ENCODE measurements at places on chromosomes 4 and X.

DNA sequence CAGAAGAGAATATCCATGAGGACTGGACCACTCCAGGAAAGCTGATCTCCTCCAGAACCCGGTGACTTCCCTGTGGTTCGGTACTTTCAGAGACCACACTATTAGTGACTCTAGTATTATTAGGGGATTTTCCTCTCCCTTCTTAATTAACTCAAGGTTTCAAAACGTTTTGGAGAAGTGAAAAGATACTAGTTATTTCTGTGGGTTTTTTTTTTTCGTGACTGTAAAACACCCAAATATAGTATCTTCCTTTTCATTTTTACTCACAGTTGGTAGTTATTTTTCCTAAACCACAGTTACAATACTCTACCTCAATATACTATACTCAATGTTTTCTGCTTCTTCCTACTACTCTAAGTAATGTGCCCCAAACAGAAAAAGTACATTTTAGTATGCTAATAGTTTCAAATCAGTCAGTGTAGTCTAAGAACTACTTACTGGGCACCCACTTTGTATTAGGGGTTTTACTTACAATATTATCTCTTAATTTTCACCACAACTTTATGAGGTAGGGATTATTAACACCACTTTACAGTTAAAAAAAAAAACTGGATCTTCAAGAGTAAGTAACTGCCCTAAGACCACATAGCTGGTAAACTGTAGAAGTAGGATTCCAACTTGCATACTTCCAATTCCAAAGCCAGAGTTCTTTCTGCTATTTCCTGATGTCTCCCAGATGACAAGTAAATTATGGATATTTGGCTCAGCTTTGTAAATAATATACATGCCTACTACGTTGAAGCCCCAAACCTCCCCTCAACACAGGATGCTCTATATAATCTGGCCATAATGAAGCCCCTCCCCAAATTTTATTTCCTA is 45.0 kb downstream of the SLC9A7 start:
- DNase-seq: no peak

DNA sequence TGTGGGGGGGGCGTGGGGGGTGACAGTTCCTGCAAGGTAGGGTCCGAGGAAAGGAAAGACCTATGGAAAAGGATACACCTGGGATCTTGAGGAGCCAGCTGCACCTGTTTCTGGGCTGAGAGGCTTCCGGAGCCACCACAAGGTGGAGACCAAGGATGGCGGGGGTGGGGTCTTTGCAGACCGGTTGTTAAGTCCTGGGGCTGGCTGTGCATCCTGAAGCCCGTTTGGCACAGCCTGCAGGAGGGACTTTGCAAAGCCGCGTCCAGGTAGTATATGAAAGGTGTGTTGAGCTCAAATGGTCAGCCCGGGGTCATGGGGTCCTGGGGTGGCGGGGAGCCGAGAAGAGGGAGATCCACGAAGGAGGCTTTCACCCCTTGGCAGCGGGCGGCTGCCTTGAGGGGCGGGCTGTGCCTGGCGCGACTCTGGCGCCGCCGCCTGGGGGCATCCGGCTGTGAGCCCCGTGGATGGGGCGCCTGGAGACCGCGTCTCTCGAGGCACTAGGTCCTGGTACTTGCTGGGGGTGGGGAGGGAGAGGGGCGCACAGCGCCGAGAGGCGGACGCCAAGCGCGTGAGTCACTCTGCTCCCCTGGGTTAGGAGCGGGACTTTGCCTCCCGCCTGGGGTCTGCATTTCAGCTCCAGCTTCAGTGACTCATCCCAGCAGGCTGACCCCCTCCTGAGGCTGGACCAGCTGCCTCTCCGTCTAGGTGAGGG is 58.2 kb upstream of the DYNLT3 start:
- no peak for DNase-seq

DNA sequence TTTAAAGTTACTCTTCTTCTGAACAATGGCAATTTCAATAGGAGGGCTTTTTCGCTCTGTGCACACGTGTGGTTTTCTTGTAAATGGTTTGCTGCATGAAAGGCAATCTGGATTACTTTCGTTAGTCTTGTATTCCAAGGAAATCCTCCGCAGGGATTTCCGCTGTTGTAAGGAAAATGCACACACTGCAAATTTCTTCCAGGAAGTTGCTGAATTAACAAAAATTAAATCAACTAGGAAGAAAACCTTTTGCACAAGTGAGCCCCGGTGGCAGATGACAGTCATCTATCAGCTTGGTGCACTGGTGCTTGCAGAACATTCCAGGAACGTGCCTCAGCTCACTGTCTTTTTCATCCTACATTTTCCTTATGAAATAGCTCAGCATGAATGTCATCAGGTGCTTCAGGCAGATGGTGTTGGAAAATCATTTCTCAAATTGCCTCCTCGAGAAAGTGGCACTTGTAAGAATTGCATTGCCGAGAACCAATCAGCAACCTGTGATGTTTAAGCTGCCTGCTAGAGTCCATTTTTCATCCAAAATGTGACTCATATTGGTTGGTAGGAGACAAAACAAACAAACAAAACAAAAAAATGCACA is 272.4 kb upstream of the VCX start:
- no peak for DNase-seq

- DNase-seq: peak; percentile 30
Observed at GRCh38 chr4:94390804-94391410, 48.3 kb upstream of the HPGDS start.

DNA sequence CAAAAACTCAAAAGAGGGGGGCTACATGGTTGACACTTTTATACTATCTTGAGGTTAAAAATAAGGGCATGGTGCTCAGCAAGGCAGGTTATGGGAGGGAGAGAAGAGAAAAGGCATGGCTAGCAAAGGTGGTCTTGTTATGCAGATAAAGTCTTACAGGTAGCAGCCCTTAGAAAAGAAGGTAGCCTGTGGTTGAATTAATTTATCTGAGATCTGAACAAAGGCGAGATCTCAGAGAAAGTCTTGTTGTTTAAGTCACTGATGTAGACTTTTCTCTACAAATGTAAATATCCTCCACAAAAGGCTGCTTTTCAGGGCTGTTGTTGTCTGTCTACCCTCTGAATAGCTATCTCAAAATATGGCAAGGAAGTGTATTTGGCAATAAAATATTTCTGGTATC is 1250.4 kb downstream of the PCDH18 start:
- DNase-seq: no peak

- no peak for DNase-seq
Observed at GRCh38 chr4:71711044-71711984, 72.6 kb downstream of the GC start.

DNA sequence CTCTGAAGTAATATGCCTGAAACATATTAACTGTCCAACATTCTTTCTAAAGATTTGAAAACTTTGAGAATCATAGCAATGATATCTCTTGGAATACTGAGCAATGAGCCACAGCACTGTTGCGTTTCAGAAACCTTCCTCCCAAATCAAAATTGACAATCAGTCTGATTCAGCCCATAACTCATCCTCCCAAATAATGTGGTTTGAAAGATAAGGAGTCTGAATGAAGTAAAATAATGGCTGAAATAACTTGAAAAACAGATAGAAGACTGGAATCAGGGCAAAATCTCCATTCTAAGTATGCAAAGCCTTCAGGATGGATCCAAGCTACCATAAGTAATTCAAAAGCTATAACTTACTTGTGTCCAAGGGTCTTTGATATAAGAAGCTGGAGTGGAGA is 98.6 kb upstream of the PLS3 start:
- DNase-seq: no peak

DNA sequence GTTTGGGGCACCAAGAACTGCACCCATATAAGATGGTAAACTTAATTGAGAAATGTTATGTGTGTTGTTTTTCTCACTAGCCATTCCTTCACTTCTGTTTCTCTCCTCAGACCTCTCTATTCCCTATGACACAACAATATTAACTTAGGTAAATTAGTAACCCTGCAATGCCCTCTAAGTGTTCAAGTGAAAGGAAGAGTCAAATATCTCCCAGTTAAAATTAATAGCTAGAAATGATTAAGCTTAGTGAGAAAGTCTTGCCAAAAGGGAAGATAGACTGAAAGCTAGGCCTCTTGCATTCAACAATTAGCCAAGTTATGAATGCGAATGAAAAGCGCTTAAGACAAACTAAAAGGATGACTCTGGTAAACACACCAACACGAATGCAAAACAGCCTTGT is 132.9 kb upstream of the KLF8 start:
- DNase-seq: no peak

DNA sequence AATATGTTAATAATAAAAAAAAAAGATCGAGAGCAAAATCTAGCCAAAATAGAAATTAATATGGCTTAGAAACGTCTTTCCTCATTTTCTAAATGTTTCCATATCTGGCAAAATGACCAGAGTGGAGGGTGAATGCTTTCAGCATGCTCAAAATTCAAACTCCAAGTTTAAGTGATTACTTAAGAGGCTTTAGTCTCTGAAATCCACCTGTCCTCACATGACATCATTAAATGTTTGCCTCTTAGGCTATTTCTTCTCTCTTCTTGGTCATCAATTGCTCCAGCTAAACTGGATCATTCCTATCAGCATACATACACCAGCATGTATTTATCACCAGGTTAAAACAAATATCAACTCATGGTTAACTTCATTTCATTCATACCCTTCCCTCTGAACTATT is 54.5 kb upstream of the ATXN3L start:
- no peak for DNase-seq

- DNase-seq: no peak
Observed at GRCh38 chr4:139639654-139640053, 26.0 kb upstream of the MGST2 start.

DNA sequence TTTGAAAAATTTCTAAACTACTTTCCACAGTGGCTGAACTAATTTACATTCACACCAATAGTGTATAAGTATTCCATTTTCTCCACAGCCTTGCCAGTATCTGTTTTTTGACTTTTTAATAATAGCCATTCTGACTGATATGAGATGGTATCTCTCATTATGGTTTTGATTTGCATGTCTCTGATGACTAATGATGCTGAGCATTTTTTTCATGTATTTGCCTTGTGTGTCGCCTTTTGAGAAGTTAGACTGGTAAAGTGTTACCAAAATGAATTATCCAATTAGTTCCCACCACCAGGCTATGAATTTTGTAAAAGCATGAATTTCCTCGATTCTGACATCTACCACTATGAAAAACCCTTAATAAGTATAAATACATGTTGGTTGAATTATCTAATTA is 242.2 kb upstream of the GK2 start:
- no peak for DNase-seq

DNA sequence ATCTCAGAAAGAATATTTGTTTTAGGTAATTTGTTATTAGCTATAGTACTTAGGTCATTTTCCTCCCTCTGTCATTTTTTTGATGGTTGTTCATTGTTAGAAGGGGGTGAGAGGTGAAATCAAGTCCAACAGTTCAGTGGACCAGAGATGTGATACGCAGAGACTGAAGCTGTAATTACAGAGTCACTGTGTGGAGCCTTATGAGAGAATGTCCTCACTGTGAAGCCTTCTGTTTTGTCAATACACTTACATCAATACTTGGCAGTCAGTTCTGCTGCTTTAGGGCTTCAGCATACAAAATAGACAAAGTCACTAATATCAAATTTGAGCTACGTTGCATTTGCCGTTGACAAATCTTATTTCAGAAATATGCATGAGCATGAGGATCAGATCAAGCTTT is 692.5 kb downstream of the C4orf33 start:
- DNase-seq: no peak

- DNase-seq: no peak
Observed at GRCh38 chrX:136825771-136826170, 45.0 kb upstream of the ARHGEF6 start.

DNA sequence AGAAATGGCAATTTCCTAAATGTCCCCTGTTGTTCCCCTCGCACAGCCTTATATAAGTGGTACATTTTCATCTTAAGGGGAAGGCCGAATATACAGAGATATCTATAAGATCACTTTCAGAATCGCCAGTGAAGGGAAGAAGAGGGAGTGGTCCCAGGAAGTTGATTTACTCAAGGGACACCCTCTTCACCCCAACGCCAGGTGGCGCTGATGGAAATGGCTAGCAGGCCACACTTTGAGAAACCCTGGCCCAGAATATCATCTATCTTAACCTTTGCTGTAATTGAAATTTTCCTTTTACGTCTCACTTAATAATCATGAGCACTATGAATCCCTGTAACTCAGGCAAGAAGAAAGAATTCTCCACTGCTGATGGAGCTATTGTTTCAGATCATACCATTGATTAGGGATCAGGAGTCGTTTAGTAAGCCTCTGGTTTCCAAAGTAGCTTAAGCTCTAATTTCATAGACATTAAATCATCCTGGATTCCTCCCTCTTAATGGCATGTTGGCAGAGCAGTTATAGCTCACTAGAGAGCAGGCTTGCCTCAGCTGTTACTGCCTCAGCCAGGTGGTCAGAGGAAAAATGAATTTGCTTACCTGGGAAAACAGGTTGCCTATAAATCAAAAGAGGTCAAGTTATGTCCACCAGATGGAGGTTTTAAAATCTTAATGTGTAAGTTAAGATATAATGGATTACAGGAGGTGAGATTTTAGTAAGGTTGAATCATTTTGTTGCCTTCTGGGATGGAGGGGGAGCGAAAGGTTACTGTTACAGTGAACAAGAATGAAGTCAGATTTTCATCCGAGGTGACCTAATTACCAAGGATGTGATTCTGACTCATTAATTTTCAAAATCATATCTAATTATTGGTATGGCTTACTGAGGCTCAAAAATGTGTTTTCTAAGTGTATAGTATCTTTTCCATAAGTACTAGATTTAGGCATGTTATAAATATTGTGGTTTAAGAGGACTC is 941.2 kb upstream of the TENM3 start:
- DNase-seq: peak; percentile 17

DNA sequence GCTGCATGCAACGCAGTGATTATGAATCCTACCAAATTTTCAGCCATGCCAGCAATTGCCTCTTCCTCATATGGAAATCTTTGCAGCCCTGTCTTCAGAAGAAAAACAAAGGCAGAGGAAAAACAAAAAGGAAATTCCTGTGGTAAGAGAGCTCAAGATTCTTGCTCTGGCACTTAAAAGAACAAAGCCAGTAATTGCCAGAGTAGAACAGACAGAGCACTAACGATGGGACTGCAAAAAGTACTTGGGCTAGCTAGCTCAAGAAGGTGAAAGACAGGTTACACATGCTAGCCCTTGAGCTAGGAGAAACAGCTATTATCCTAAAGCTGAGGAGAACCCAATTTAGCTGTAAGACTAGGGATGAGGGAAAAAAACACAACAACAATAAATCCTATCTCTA is 582.3 kb downstream of the KCNIP4 start:
- no peak for DNase-seq

DNA sequence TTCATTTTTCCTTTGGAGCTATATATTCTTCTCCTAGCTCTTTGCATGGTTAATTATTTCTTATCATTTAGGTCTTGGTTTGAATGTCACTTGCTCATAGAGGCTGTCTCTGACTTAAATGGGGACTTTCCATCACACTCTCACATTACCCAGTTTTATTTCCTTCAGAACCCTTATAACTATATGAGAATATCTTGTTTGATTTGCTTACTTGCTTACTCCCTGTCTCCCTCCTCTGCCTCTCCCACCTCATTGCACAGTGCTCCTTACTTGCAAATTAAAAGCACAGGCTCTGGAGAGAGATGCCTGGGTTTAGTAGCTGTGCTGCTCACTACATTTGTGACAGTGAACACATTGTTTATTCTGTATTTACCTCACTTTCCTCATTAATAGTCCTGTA is 174.6 kb downstream of the SOWAHB start:
- no peak for DNase-seq

Measured in RWPE1 (cell line).